AG08396 (cell line): ENCODE measurements at places on chromosomes 11 and 22.

DNA sequence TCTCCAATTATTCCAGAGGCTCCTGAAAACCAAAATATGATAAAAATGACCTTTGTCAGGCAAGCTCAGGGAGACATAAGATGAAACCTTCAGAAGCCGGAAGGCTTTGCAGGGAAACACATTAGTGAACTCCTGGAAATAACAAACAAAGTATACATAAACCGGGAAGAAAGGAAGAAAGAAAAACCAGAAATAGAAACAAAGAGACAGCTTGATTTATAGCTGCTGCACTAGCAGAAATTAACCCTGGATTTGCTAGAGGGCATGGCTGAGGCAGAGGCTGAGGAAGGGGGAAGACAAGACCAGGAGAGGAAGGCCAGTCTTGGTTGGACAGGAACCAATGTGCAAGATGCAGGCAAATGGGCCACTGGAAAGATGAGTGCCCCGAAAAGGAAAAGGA, 33.3 kb downstream of the SLC22A25 start:
- no peak for DNase-seq

GRCh38 chr22:47107431-47107830, 345.0 kb downstream of the TBC1D22A start:
- peak; percentile 78 for DNase-seq

DNA sequence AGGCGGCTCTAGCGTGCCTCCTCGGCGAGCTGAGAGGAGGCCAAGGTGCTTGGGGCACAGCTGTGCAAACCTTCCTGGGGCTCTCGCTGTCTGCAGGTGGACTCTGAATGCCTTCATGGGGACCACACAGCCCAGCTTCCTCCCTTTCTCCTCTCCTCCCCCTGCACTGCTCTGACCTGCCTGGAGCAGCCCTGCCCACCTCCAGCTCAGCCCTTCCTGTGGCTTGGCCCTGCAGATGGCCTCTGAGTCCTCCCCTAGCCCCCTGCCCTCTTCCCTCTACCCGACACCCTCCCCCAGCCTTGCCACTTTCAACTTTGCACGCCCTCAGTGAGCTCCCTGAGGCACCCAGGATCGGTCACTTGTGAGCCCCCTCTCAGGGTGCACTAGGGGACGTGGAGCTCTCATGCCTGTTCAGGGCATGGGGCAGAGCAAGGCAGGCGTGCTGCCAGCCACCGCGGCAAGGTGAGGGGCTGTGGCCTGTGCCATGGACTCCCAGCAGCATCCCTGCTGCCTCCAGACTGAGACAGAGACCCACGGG, 31.4 kb downstream of the PPM1F start:
- DNase-seq = no peak

- no peak for DNase-seq
Measured at GRCh38 chr11:67283481-67283963, 5.6 kb upstream of the ANKRD13D start.

- DNase-seq = peak; percentile 62
Measured at GRCh38 chr11:61961570-61962212, 5.7 kb downstream of the FTH1 start.

- DNase-seq = peak; percentile 27
Measured at GRCh38 chr11:101127699-101128570, 1.7 kb downstream of the PGR start.
